ENCODE measurements at places on chromosomes 16 and 17.

DNA sequence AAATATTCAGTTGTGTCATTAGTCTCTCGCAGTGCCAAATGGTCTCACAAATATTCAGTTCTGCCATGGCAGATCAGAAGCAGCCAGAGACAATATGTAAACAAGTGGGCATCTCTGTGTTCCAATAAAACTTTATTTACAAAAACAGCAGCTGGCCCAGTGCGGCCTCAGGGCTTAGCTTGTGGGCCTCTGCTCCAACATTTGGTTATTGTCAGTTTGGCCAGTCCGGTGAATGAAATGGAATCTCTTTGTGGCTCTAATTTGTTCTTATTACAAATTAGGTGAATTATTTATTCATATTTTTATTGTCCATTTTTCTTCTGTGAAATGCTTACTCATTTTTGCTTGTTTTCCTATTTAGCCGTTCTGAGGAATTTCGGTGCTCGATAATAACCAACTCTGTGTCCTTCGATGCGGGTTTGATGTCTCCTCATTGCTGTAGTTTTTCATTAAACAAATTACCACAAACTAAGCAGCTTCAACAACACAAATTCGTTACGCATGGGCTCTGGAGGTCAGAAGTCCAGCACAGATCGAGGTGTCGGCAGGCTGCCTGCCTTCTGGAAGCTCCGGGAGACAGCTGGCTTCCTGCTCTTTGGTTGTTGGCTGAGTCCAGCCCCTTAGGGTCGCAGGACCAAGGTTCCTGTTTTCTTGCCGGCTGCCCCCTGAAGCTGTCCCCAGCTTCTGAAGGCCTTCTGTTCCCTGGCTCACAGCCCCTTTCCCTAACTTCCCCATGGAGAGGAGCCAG lies 4.1 kb upstream of the SLC38A10 start:
- no peak for DNase-seq

- DNase-seq = no peak
Observed at GRCh38 chr17:13640551-13640950, 38.8 kb upstream of the HS3ST3A1 start.

GRCh38 chr16:81445143-81445961 lies 744 bp downstream of the CMIP start:
- no peak for DNase-seq

DNA sequence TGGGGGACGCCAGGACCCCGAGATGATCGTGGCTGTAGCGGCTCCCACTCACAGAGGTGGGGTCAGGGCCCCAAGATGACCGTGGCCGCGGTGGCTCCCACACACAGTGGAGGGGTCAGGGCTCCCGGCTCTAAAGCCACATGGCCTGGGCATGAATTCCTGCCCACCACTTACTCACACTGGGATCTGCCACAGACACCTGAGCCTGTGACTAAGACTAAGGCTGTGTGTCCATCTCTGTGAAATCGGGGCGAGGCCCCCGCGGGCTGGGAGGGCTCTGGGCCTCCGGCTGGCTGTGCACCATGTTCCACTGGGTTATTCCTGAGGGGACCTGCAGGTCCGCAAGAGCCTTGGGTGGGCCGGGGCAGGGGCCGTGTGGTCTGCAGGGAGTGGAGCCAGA lies 18.5 kb downstream of the ZFPM1 start:
- no peak for DNase-seq

DNA sequence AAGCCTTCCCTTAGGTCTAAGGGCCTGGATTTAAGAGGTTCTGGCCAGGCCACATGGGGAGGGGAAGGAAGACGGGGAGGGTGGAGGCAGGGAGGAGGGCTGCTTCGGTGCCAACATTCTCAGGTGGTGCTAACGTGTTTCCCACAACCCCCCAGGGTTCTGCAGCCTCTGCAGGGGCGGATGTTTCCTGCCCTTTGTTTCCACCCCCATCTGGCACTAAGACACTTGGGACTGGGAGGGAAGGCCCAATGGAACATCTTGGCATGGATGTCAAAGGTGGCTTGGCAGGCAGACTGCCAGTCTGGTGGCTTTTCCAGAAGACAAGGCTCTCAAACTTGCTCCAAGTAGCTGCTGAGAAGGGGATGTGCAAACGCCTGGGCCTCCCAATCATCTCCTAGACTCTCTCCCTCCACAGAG lies 12.7 kb downstream of the HIC1 start:
- no peak for DNase-seq

DNA sequence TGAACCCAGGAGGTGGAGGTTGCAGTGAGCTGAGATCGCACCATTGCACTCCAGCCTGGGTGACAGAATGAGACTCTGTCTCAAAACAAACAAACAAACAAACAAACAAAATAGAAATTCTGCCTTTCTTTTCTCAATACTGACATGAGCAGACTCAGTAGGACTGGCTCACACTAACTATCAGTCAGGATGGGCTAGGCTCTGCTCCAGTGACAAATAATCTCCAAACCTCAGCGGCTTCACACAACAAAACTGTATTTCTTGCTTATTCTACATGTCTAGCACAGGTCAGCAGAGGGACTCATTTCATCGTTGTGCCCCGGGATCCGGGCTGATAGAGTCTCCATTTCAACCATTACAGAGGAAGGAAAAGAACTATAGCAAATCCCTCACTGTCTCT lies 26.5 kb upstream of the N4BP1 start:
- DNase-seq = no peak

GRCh38 chr17:19304209-19304608 lies 58.3 kb downstream of the B9D1 start:
- no peak for DNase-seq
